ENCODE measurements at places on chromosomes 5 and 9. TPM values are rescaled to one million over a fixed set of nuclear protein-coding genes. Genes with fewer than 3 reads are reported as not detected.
A peak's percentile ranks its signal among the peaks of the same experiment; 100 is the strongest.

DNA sequence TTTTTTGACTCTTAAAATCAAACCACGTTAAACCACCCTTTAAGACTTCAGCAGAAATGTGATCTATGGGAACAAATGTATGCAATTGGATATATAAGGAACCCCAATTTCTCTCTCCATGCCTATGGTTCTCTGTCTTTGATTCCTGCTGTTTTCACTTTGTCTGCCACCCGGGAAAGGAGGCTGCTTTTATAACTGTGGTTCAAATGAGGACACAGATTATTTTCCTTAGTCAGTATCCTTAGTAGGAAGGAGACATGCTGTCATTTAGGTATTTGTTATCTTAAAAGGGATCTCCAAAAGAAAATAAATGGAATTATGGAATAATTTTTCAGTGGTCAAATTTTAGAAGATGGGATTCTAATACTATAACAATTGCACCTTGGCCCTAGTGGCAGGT lies 176.1 kb upstream of the NREP start:
- H3K36me3 ChIP-seq, result no peaks in the 10 kb centered on the region
- H3K4me3 ChIP-seq, result no peak overlapping the region
- DNase-seq, result no peak
- H3K27me3 ChIP-seq, result no peaks in the 10 kb centered on the region
- H3K27ac ChIP-seq, result no peak overlapping the region
- H3K4me1 ChIP-seq, result no peaks in the 10 kb centered on the region

DNA sequence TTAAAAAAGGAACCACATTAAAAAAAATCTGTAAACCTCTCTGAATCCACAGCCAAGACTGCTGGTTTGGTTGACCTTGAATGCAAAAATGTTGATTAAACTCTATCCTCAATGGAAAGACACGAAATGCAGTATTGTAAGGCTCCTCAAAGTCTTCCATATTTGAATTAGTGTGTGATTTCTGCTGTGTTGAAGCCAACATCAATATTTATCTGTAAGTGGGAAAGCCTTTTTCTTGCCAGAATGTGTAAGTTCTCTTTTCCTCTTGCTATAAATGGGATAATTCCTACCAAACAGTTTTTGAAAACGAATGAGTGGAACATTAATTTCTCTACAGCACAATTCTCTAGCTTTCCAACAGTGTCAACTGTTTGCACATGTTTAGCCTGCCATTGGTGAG lies 422.1 kb upstream of the TNC start:
- H3K4me3 ChIP-seq, result no peak overlapping the region
- no peaks in the 10 kb centered on the region for H3K4me1 ChIP-seq
- no peak for DNase-seq
- H3K27ac ChIP-seq, result no peak overlapping the region
- no peaks in the 10 kb centered on the region for H3K36me3 ChIP-seq

Gene CD180
- 1.0 TPM for total RNA-seq

- peak within 1 kb of the TSS; percentile 60 for H3K4me3 ChIP-seq
- H3K27me3 ChIP-seq, result peaks cover 11% of the 10 kb centered on the region
- H3K27ac ChIP-seq, result no peak within 1 kb of the TSS
- peak; percentile 92 for DNase-seq
- no peaks in the 10 kb centered on the region for H3K36me3 ChIP-seq
Observed at GRCh38 chr5:90558344-90559192, at the start of gene ADGRV1. Gene ADGRV1, plus strand, starts transcription at chr5:90558797. Its CDS starts 99 bp downstream, at chr5:90558896.

GRCh38 chr5:126801992-126802294 lies 25.0 kb downstream of the LMNB1 start:
- H3K4me3 ChIP-seq, result no peak overlapping the region
- DNase-seq, result no peak
- no peak overlapping the region for H3K27ac ChIP-seq
- no peaks in the 10 kb centered on the region for H3K4me1 ChIP-seq

GRCh38 chr5:53166183-53166495 lies 56.6 kb upstream of the MOCS2 start:
- H3K36me3 ChIP-seq, result no peaks in the 10 kb centered on the region
- H3K27me3 ChIP-seq, result no peaks in the 10 kb centered on the region
- H3K4me3 ChIP-seq, result no peak overlapping the region
- DNase-seq, result no peak
- H3K4me1 ChIP-seq, result peaks cover 15% of the 10 kb centered on the region
- H3K27ac ChIP-seq, result no peak overlapping the region

- H3K4me1 ChIP-seq, result peaks cover 77% of the 10 kb centered on the region
- DNase-seq, result no peak
- H3K27ac ChIP-seq, result peak overlapping the region; percentile 84
Observed at GRCh38 chr5:150642567-150642927, 2.1 kb downstream of the SYNPO start.

Gene ADGRD2
- not detected for total RNA-seq

DNA sequence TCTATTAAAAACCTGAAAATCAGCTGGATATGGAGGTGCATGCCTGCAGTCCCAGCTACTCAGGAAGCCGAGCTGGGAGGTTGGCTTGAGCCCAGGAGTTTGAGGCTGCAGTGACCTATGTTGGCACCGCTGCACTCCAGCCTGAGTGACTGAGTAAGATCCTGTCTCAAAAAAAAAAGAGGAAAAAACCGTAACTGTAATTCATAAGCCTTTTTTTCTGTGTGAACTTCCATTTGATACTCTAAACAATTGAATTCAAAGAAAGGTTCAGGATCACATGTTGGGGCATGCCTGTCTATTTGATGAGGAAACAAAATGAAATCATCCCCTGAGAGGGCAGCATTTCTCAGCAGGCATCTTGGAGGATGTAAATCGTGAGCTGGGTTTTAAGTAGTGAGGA lies 38.8 kb downstream of the ITGA2 start:
- peaks cover 21% of the 10 kb centered on the region for H3K4me1 ChIP-seq
- no peaks in the 10 kb centered on the region for H3K27me3 ChIP-seq

DNA sequence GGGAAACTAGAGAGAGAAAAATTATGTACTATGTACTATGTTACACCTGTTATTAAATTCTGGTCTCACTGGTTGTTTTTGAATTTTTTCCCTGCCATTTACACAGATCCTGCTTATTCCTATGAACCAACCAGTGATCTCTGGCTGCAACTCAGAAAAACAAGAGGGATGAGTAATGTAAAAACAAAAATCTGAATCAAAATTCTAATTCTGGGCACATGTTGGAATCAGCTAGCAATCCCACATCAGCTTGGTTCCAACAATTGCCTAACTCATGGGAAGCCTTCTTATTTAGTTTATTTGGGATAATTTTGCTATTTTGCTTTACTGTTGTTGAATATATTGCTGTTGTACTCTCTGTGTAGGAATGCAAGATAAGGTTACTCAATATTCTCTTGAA lies 78.3 kb downstream of the PLK2 start:
- H3K27me3 ChIP-seq, result no peaks in the 10 kb centered on the region
- no peak overlapping the region for H3K4me3 ChIP-seq
- DNase-seq, result no peak
- no peaks in the 10 kb centered on the region for H3K36me3 ChIP-seq
- H3K27ac ChIP-seq, result no peak overlapping the region

- H3K36me3 ChIP-seq, result no peaks in the 10 kb centered on the region
- no peaks in the 10 kb centered on the region for H3K27me3 ChIP-seq
- no peak for DNase-seq
- no peak overlapping the region for H3K4me3 ChIP-seq
- no peaks in the 10 kb centered on the region for H3K4me1 ChIP-seq
- H3K27ac ChIP-seq, result no peak overlapping the region
Observed at GRCh38 chr5:52334367-52334766, 453.3 kb upstream of the ITGA1 start.

Gene GLRA1
- not detected for total RNA-seq

Gene GABRB2
- total RNA-seq, result 0.63 TPM

- H3K4me1 ChIP-seq, result no peaks in the 10 kb centered on the region
- no peak overlapping the region for H3K4me3 ChIP-seq
- H3K36me3 ChIP-seq, result no peaks in the 10 kb centered on the region
- no peaks in the 10 kb centered on the region for H3K27me3 ChIP-seq
- no peak overlapping the region for H3K27ac ChIP-seq
Observed at GRCh38 chr5:122390154-122390553, 78.1 kb downstream of the SNCAIP start.

GRCh38 chr9:31140316-31140715 lies 1244.1 kb upstream of the ACO1 start:
- DNase-seq, result no peak
- H3K4me3 ChIP-seq, result no peak overlapping the region
- H3K4me1 ChIP-seq, result no peaks in the 10 kb centered on the region
- no peaks in the 10 kb centered on the region for H3K36me3 ChIP-seq
- no peak overlapping the region for H3K27ac ChIP-seq

GRCh38 chr5:157447201-157447637 lies 12.8 kb upstream of the NIPAL4 start:
- peak; percentile 64 for DNase-seq
- no peaks in the 10 kb centered on the region for H3K4me1 ChIP-seq
- H3K4me3 ChIP-seq, result no peak overlapping the region
- no peaks in the 10 kb centered on the region for H3K27me3 ChIP-seq
- no peak overlapping the region for H3K27ac ChIP-seq
- H3K36me3 ChIP-seq, result no peaks in the 10 kb centered on the region
